Stimulated activated CD4-positive, alpha-beta T cell treated with anti-CD3 and anti-CD28 coated beads, Interleukin-15, amount 100 ng/mL, for 24 hours (primary cell): ENCODE measurements at places on chromosomes 11 and 22.
A peak's percentile ranks its signal among the peaks of the same experiment; 100 is the strongest.

DNA sequence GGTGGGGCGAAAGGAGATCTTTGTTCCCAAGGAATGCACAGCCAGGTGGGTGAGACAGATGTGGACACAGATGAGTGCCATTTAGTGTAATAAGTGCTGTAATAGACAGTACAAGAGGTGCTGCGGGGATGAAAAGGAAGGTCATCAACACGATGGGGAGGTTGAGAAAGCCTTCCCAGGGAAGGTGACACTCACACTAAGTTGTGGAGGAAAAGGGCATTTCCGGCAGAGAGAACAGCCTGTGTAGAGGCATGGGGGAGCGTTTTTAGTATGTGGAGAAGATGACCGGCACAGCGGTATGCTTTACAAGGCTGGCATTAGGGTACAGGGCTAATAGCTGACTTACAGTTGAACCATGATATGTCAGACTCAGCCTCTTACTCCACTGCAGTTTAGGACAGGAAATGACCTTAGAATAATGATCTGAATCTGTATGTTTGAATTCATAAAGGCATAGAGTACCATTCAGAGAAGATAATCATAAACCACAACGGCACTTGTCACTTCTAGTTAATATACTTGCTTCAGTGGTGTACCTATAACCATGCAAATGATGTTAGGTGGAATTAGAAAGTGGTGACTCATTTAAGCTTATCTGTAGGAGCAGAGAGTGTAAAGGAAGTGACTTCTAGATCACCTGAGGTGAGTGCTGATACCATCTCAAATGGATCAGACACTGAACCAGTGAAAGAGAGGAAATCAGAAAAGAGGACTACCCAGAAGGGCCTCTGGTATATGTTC lies 60.6 kb downstream of the FAM83F start:
- peak; percentile 33 for DNase-seq

- DNase-seq = no peak
Observed at GRCh38 chr11:6927030-6927617, 898 bp downstream of the ZNF215 start.

GRCh38 chr11:75513250-75513649 lies 12.5 kb downstream of the GDPD5 start:
- no peak for DNase-seq

DNA sequence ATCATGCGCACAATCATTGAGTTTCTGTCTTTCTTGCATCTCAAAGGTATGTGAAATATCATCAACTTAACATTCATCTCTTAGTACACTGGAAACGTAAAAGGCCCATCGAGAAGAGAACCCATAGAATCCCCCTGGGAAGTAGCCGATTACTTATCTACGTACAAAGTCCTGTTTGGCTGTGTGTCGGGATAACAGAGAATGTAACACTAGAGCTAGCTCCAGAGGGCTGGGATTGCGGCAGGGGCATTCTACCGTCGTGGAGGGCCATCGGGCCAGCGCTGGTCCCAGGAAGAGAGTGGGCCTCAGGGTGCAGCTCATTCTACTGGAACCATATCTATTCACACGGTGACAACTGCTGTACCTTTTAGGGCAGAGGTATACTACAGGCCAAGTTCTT lies 4.5 kb downstream of the GAL start:
- DNase-seq = no peak

DNA sequence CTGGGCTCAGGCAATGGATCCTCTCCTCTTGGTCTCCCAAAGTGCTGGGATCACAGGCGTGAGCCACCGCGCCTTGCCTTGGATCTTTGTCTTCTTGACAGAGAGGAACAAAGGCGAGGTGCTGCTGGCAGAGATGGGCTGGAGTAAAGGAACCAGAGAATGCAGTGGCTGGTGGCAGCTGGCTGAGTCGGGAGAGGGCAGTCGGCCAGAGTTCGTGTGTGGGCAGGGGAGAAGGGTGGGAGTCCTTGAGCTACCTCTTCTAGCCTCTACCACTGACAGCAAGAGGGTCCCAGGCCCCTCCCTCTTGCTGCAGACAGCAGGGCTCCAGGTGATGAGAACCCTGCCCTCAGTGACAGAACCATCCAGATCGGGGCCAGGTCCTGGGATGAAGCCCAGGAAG lies 86.2 kb upstream of the LINC01488 start:
- DNase-seq = no peak

DNA sequence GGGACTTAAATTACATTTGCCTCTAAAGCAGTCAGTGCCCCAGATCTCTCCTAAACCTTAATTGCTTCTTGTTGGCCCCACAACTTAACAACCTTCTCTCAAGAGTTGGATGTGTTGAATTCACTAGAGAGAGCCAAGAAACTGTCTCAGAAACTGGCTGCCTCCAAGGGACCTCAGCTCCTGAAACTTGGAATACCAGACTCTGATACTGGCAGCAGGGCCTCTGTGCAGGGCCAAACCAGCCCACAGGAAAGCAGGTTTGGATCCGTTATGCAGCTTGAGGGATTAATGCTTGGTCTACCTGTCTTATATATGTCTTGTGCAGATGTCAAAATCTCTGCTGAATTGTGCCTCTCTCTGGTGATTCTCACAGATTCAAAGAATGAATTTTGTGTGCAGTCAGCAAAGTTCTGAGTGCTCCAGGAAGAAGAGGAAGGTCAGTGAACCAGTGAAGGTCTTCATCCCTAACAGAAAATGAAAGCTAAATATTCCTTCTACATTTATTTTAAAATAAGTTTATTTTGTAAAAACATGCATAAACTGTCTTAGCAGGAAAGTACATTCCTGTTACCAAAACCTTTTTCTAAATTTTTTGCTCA lies 70.8 kb downstream of the LIF start:
- no peak for DNase-seq

DNA sequence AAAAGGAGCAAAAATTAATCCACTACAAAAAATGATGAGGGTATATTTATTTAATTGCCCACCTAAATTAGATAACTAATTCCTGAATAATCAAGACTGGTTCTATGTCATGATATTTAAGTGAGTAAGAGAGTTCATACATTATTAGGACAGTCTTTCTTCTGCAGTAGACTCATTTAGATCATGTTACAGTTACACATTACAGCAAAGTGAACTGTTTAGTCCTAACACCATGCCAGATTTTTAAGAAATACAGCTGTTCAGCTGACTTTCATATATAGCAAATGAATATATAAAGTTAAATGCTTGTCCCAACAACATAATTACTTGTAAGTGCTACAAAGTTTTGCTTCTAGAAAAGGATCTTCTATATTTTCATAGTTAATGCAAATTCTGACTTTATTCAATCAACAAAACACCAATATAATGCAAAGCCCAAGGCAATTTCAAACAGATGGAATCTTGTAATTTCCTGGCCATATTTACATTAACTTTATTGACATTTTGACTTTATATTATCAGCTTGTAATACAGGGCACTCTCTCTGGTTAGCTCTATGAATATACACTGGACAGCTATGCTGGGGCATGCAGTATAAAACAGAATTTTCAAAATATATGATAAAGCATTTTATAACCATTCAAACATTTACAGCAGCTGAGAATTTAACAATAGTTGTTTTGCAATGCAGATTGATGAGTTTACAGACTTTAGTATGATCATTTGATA lies 45.7 kb upstream of the TP53AIP1 start:
- no peak for DNase-seq

- DNase-seq = no peak
Observed at GRCh38 chr22:38069372-38070249, 12.4 kb downstream of the PICK1 start.

GRCh38 chr11:135008412-135008811 lies 596.4 kb upstream of the B3GAT1 start:
- DNase-seq = no peak

GRCh38 chr11:1293619-1294015 lies 15.8 kb downstream of the TOLLIP start:
- peak; percentile 24 for DNase-seq

DNA sequence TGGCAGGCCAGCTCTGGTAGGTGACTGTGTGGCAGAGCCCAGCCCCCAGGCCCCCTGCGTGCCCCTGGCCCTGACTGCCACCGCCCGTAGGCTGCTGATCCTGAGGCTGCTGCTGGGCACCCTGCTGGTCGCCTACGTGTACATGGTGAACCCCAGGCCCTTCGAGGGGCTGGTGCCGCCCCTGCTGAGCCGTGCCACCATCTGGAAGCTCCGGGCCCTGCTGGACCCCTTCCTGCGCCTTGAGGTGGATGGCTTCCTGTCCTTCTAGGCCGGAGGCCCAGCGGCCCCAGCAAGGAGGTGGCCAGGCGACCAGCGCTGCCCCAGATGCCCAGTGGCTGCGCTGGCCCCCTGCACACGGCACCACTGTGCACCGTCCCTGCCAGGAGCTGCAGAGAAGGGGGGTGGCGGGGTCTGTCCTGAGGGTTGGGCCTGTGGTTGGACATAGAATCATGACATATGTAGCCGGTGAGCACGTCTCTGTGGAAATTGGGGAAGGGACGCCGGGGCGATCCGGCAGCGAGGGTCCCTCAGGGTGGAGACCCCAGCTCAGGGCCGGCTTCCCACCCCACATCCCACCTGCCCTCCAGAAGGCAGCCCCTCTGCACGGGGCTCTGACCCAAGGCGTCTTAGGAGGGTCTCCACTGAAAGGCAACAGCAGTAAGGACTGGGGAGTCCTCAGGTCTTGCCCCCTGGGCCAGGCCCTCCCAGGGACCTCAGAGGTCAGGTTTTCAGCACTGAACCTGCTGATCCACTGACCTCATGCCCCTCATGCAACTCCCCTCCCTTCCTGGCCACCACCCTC lies 185.4 kb downstream of the IGLL1 start:
- DNase-seq = no peak

DNA sequence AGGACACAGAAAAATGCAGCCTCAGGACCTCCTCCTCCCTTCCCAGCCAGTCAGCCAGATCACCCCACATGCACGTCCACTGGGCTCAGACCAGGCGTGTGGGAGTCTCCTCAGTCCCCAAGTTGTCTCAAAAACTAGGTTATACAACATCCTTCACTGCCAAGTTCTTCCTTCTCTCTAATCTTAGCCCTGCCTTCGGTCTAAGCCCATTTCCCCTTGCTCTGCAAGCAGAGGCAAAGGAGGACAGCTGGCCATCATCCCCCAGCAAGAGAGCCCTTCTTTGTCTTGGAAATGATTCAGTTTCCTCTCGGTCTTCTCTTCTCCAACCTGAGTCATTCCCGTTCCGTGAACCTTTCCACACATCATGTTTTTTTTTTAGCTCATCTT lies 14.0 kb upstream of the NRGN start:
- no peak for DNase-seq

- peak; percentile 41 for DNase-seq
Observed at GRCh38 chr22:29907753-29908515, 25.0 kb downstream of the MTMR3 start.

DNA sequence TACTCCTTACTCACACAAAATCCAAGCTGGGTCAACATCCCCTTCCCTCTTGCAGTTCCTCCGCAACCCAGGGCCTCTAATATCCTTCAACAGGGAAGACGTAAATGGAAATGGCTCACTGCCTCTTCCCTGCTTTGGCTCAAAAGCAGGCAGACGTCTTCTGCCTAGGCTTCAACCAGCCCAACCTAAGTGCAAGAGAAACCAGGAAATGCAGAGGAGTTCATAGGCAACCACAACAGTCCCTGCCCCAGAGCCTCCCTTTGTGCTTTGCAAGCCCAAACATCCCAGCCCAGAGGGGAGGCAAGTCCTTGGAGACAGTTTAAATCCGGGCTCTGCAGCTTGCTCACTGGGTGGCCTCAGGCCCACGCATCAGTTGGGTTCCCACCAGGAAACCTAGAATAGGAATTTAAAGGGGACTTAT lies 33.3 kb downstream of the CD6 start:
- DNase-seq = peak; percentile 59

DNA sequence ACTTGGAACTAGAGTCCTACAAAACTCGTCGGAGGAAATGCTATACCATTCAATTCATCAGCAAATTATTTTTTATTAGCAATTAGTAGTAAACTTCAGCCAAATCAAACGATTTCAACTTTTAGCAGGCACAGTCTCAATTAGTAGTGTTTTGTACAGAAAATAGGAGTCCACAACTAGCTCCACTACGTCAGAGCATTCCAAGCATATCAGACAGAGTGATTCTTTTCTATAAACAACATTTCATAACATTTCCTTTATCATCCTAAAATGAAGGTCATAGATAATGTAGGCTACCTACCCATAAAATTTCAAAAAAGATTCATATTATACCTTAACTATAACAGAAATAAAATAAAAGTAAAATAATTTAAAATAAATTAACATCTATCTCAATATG lies 169.9 kb downstream of the KIF18A start:
- DNase-seq = no peak

GRCh38 chr11:58775066-58775708 lies 43.4 kb upstream of the GLYAT start:
- no peak for DNase-seq

GRCh38 chr22:39600491-39601179 lies 30.1 kb downstream of the CACNA1I start:
- DNase-seq = no peak

DNA sequence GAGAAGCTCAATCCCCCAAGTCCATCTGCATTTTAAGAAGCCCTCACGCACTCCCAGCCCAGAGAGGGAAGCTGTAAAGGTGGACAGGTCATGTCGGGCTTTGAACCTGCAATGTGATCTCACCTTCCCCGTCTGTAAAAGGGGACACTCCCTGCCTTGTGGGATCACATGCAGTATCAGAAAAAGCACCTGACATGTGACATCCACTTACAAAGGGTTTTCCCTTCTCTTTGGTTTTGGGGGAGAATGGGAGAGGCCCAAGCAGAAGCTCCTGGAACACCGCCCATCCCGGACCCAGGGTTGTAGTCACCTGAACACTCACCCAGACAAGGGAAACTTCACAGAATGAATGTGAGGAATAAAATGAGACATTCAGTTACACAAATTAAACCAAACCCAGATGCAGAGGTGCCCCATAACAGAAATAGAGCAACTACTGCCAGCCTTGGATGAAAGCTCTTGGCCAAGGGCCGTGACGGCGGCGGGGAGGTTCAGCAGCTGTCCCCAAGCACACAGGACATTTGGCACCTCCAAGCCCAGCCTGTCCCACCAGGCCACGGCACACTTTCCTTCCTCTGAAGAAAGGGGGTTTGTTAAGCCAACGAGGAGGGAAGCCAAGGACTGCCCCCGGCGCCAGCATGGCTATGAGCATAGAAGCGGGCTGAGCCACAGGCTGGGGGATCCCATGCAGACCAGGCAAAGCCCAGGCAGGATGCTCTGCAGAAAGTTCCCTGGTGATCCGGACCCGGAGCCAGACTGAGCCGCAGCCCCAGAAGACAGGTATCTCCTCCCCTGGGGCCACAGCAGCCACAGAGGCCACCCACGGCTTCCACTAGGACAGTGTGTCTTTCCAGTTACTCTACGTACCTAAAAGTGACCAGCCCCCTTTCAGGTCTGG lies 3.8 kb downstream of the BID start:
- no peak for DNase-seq

DNA sequence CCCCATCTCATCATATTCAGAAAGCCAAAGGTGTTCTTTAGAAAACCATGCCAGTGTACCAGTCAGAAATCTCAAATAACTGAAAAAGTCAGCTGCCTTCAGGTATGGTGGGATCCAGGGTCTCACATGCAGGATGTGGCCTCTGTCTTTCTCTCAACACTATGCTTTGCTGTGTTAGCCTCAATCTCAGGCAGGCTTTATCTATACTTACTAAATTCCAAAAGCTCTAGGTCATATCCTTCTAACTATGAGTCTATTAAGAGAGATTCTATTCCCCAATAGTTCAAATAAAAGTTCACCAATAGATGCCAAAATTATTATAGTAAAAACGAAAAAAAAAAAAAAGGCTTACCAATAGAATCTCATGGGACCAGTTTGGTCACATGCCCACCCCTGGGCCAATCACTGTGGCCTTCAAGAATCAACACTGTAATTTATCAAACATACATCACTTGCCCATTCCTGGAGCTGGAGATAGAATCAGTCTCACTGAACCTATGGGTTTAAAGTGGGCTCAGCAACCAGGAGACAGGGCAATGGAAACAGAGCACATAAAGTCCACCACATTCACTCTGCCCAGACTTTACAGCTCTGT lies 38.0 kb upstream of the APLNR start:
- no peak for DNase-seq
